Endodermal cell (in vitro differentiated cells): ENCODE measurements at places on chromosomes 1 and 21. TPM values are rescaled to one million over a fixed set of nuclear protein-coding genes. Genes with fewer than 3 reads are reported as not detected.

- H3K27me3 ChIP-seq: peaks cover 26% of the 10 kb centered on the region
- DNase-seq: no peak
- peaks cover 4% of the 10 kb centered on the region for H3K4me1 ChIP-seq
These were observed 11.4 kb downstream of the NEXN start for GRCh38 chr1:77899647-77900320.

- no peaks in the 10 kb centered on the region for H3K4me1 ChIP-seq
- no peaks in the 10 kb centered on the region for H3K27me3 ChIP-seq
- no peak for DNase-seq
- no peaks in the 10 kb centered on the region for H3K36me3 ChIP-seq
- H3K27ac ChIP-seq: no peak overlapping the region
These were observed 47.3 kb downstream of the SAMD13 start for GRCh38 chr1:84348759-84349158.

- H3K4me1 ChIP-seq: peaks cover 15% of the 10 kb centered on the region
- H3K36me3 ChIP-seq: no peaks in the 10 kb centered on the region
- H3K27ac ChIP-seq: no peak overlapping the region
- no peaks in the 10 kb centered on the region for H3K27me3 ChIP-seq
- no peak for DNase-seq
- no peak overlapping the region for H3K4me3 ChIP-seq
These were observed 96.6 kb upstream of the IPO9 start for GRCh38 chr1:201732351-201732750.

- peaks cover 67% of the 10 kb centered on the region for H3K27me3 ChIP-seq
- peaks cover 2% of the 10 kb centered on the region for H3K4me1 ChIP-seq
- no peaks in the 10 kb centered on the region for H3K36me3 ChIP-seq
These were observed 47.1 kb upstream of the DMBX1 start for GRCh38 chr1:46442317-46443161.

DNA sequence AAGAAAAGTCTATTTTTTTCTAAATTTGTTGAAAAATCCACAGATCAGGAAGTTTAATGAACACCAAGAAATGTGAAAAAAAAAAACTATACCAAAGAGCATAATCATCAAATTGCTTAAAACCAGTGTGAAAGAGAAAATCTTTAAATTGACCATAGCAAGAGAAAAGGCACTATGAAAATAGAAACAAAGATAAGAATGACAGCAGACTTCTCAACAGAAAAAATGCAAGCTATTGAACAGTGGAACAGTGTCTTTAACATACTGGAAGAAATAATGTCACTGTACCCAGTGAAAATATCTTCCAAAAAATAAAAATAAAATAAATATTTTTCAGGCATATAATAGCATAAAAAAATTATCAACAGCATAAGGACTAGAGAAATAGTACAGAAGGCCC, 243.0 kb upstream of the GJB5 start:
- H3K27ac ChIP-seq: no peak overlapping the region
- H3K27me3 ChIP-seq: peaks cover 3% of the 10 kb centered on the region
- no peaks in the 10 kb centered on the region for H3K4me1 ChIP-seq
- DNase-seq: no peak
- H3K36me3 ChIP-seq: no peaks in the 10 kb centered on the region
- no peak overlapping the region for H3K4me3 ChIP-seq

GRCh38 chr1:117339866-117340700, 27.2 kb upstream of the MAN1A2 start:
- DNase-seq: peak; percentile 50
- H3K4me1 ChIP-seq: no peaks in the 10 kb centered on the region
- no peaks in the 10 kb centered on the region for H3K36me3 ChIP-seq
- H3K27ac ChIP-seq: no peak overlapping the region

Gene KRTAP11-1
- not detected in 3 replicates for total RNA-seq

Gene MYCBP
- 23.0 to 34.6 TPM (median 33.7 TPM) in 3 replicates for total RNA-seq
